ENCODE measurements at places on chromosomes 6 and 20. TPM values are rescaled to one million over a fixed set of nuclear protein-coding genes. Genes with fewer than 3 reads are reported as not detected.

Gene RCAN2
- total RNA-seq = 6.5 TPM

Gene CST2
- not detected for total RNA-seq

Gene HUS1B
- total RNA-seq = 0.30 TPM

Gene TCF21
- 21.0 TPM for total RNA-seq

Gene CLDN20
- 0.19 TPM for total RNA-seq

Gene CLPSL2
- total RNA-seq = not detected

- no peak for DNase-seq
Observed at GRCh38 chr20:2421247-2421646, 40.5 kb downstream of the TGM6 start.

- DNase-seq = no peak
Observed at GRCh38 chr6:43128926-43129325, 42.1 kb upstream of the SRF start.

DNA sequence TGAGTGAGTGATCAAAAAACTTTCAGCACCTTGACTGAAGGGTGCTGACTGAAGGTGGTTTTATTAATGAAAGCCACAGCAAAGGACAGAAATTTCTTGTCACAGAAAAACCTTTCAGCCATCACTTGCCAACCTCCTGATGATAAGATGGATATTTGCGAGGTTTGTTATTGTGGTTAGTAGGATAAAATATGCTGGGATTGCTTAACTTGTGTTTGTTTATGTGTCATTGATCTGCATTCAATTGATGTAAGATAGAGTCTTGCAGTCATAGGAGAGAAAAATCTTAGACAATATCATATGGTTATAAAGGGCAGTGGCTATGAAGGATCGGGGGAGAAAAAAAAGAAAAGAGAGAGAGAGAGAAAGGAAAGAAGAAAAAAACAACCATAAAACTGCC is 1.2 kb downstream of the TSBP1 start:
- no peak for DNase-seq

DNA sequence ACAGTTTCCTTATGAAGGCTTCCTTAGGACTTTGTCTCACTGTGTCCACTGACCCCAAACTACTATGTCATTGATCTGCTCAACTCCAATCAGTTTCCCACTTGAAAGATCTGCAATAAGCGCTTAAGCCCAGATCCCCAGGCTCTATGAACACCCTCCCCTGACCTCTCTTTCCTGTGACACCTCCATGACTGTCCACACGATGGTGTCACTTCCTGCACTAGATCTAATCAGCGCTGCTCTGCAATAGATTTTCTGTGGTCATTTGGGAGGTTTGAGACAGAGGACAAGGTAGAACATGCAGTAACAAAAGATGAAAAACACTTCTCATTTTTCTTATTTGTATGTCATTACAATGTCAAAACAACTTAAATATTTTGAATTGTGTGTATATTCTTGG is 304.6 kb upstream of the AGPAT4 start:
- DNase-seq = no peak

- DNase-seq = no peak
Observed at GRCh38 chr6:166420351-166420750, 37.6 kb upstream of the MPC1 start.

DNA sequence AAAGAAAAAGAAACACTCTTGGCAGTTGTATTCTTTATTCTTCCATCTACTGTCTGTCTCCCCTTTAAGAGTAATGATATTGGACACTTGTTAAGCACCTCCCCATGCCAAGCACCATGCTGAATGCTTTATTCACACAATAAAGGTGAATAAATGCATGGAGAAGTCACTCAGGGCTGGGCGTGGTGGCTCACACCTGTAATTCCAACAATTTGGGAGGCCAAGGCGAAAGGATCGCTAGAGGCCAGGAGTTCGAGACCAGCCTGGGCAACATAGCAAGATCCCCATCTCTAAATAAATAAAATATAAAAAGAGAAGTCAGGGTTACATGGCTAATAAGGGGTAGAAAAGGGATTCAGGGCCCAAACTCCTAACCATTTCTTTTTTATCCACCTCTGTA is 32.1 kb downstream of the CEP250 start:
- no peak for DNase-seq

GRCh38 chr6:43950051-43950605 is 177.1 kb downstream of the MRPL14 start:
- no peak for DNase-seq

All from esophagus squamous epithelium (tissue), 5 donors.